ENCODE measurements at places on chromosomes 5 and 9.

- DNase-seq: no peak
Observed at GRCh38 chr5:135058331-135058732, 24.3 kb upstream of the PITX1 start.

GRCh38 chr5:89246864-89247263, 363.9 kb upstream of the MEF2C start:
- no peak for DNase-seq

GRCh38 chr9:18451406-18451805, 22.5 kb upstream of the ADAMTSL1 start:
- DNase-seq: no peak

GRCh38 chr9:113184539-113184938, 33.7 kb downstream of the SLC31A2 start:
- no peak for DNase-seq

GRCh38 chr9:69715825-69716224, 43.7 kb upstream of the APBA1 start:
- no peak for DNase-seq

- DNase-seq: no peak
Observed at GRCh38 chr5:89707891-89708290, 701.7 kb downstream of the CETN3 start.

DNA sequence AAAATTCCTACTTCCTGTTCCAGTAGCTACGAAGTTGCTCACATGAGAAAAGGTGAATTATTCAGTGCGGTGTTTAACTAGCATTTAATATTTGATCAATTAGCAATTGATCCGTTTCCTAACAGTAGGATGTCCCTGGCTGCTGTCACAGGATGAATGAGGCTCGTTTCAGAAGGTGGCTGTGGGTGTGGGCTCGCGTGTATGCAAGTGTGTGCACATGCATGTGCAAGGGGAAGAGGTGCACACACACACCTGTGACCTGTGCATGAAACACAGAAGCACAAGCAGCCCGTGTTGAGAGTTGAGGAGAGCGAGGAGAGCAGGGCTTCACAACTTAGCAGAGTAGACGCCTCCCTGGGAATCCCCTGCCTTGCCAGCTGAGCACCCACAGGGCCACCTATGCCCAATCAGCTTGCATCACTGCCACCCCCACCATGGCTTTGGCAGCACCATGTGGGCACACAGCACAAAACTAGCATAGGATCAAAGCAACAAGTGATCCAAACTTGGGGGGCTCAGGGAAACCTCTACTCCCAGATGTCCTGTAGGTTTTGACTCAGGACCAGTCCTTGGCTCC, 107.2 kb downstream of the C5orf15 start:
- DNase-seq: no peak

- no peak for DNase-seq
Observed at GRCh38 chr5:123207081-123207537, 118.1 kb downstream of the PRDM6 start.
